ENCODE measurements at places on chromosomes 2 and 18.

DNA sequence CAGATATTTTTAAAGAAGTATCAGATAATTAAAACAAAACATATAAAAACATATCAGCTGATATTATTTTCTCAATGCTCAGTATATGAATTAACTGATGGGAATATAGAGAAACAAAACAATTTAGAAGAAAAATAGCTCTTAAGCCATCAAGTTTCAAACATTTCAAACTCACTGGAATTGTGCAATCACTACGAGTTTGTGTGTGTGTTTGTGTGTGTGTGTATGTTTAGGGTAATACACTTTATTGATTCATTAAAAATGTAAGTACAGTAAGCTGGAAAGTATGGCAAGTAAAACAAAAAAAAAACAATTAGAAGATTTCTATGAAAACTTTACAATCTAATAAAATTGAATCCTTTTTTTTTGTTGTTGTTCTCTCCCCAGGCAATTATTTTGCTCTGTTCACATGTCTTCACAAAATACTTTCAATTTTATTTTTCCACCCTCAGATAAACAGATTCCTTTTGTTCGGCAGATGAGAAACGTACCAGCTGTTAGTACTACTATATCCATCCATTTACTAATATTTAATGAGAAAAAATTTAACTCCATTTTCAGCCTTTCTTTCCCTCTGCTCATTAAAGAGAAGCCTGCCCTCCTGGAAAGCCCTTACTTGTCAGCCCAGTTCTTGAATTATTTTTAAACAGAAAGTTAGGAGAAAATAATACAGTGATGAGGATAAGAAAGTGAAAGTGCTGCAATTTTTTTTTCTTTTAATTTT, 87.6 kb downstream of the SLC8A1 start:
- DNase-seq: no peak

DNA sequence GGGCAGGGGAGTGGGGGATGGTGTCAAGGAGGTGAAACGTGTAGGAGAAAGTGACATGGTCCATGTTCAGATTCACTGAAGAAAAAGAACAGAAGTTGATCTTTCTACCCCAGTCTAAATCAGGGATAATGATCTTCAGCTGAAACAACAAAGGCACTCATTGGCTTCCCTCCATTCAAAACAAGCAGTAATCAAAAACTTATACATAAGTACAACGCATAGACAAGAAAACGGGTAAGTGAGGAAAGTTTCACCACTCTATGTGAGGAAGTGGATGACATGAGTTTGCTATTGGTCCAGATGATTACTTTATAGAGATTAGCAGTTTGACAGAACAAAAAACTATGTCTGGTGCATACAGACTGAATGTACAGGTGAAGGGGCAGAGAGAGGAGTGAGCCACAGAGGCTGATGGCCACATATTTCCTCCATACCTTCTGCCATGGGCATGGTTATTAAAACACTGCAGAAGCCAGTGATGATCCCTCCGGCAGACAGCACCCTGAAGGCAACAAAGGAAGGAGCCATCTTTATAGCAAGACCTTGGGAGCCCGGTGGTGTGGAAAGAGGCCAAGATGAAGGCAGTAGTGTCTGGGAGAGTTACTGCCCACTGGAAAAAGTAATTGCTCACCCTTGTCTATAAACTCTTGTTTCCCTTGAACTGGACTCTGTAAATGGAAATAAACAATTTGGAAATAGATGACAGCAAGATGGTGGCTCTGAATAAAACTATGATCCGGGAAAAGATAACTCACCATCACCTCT, 57.7 kb downstream of the SLC25A12 start:
- DNase-seq: no peak

GRCh38 chr2:72554381-72554780, 271.5 kb downstream of the EXOC6B start:
- DNase-seq: no peak

- DNase-seq: no peak
These were observed 20.4 kb upstream of the PAPOLG start for GRCh38 chr2:60735496-60736250.

All from stimulated activated CD4-positive, alpha-beta T cell treated with anti-CD3 and anti-CD28 coated beads, Interleukin-1b, Interleukin-23, amount 100 ng/mL, for 1 hour (primary cell).